NCI-H187 (cell line): ENCODE measurements at places on chromosomes 7 and 10.

DNA sequence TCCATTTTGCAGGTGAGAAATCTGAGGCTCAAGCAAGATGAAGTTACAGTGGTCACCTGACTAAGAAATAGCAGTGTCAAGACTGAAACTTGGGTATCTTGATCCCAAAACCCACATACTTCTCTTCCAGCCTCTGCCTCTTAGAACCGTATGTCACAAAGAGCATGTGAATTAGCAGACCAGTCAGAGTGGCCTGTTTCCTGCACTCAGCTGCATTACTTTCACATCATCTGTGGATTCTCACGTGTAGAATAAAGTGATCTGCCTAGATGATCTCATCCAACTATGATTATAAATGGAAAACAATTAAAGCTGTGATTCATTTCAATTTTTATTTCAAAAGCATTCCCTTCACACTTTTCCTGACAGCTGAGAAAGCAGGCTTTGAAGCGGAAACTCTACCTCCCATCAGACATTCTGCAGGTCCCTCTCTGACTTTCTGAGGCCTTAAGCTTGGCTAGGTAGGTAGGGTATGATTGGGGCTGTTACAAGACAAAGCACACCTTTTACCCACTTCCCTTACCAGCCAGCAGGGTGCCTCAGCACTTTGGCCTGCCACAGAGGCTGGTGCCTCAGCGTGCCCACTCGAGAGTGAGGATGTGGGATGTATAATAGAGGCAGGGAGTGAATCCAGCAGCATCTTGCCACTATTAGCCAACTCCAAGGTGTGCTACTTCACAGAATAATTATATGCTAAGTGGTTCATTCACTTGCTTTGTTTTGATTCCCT lies 70.2 kb upstream of the PDE1C start:
- DNase-seq, result peak; percentile 31

GRCh38 chr10:63866075-63866746 lies 345.0 kb downstream of the REEP3 start:
- DNase-seq, result no peak

DNA sequence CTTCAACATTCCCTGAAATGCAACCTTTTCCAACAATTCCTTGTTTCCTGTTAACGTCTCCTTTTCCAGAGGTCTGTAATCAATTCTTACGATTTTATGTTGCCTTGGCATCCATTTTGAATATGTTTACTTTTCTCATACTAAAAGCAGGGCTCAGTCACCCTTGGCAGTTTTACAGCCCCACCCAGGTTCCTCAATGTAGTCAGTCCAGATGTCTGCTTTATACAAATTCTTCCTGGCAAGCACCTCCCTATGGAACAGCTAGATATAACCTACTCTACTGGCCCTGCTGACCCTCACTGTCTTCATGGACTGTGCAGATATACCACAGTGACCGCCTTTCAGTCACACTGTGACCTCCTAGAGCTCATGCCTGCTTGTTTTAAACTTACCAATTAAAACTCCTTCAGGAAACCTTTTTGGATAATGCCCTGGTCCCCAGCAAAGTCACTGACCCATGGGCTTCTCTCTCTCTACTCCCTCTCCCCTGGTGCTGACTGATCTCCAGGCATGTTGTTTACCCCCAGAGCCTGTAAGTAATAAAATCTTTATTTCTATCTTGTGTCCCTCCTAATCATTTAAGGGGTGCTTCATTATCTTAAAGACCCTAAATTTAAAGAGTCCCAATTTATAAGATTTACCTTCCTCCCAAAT lies 147.1 kb upstream of the STEAP1 start:
- no peak for DNase-seq

- no peak for DNase-seq
Measured at GRCh38 chr7:2115760-2116447, 116.8 kb downstream of the MAD1L1 start.

DNA sequence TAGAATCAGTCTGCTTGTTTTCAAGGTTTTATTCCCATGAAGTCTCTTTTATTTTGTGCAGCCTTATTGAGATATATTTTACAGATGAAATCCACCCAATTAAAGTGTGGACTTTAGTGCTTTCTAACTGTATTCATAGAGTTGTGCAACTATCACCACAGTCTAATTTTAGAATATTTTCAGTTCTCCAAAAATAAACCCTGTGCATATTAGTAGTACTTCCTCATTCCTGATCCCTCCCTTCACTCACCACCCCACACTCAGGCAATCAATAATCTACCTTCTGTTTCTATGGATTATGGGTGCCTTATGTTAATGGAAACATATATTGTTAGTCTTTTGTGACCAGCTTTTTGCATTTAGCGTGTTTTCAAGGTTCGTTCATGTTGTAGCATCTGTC lies 185.7 kb upstream of the TMEM72 start:
- DNase-seq, result no peak

- no peak for DNase-seq
Measured at GRCh38 chr7:117021986-117022385, 68.7 kb downstream of the ST7 start.

- no peak for DNase-seq
Measured at GRCh38 chr7:90622670-90623069, 26.5 kb downstream of the CDK14 start.

DNA sequence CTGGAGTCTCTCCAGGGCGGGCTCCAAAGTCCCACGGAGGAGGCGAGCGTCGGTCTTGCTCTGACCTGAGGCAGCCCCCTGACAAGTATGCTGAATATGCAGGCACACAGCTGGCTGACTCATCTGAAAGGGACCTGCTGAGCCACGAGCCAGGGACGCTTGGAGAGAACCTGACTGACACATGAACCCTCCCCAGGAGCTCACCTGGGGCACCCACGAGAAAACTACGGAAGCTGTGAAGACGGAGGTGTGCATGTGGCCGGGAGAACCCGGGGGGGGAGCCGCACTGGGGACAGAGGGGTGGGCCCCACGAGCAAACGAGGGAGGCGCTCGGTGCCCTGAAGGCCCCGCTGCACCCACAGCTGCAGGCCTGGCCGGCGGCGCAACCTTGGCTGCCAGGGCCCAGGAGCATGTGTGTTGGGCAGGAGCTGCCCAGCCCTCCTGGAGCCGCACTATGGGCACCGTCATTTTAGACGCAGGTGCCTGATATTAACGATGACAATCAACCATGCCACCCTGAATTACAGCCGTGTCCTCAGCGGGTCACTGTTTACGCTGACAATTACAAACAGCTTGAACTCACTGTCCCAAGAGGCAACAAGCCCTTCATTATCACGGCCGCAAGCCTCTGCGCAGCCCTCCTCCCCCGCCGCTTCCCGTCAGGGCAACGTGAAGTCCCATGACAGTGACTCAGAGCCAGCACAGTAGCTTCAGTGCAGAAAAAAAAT lies 64.7 kb downstream of the DIP2C start:
- DNase-seq, result no peak

- DNase-seq, result no peak
Measured at GRCh38 chr7:148782757-148783456, 84.2 kb downstream of the CUL1 start.

- no peak for DNase-seq
Measured at GRCh38 chr10:97086530-97086929, 99.2 kb downstream of the SLIT1 start.

- DNase-seq, result no peak
Measured at GRCh38 chr7:20172736-20173334, 44.3 kb downstream of the MACC1 start.

- DNase-seq, result no peak
Measured at GRCh38 chr10:73717556-73717955, 19.6 kb upstream of the AGAP5 start.

GRCh38 chr7:16914771-16915170 lies 33.0 kb upstream of the AGR3 start:
- DNase-seq, result no peak

- DNase-seq, result no peak
Measured at GRCh38 chr7:64893401-64893800, 9.7 kb upstream of the ZNF273 start.

GRCh38 chr10:18523025-18523424 lies 128.4 kb downstream of the NSUN6 start:
- DNase-seq, result no peak

DNA sequence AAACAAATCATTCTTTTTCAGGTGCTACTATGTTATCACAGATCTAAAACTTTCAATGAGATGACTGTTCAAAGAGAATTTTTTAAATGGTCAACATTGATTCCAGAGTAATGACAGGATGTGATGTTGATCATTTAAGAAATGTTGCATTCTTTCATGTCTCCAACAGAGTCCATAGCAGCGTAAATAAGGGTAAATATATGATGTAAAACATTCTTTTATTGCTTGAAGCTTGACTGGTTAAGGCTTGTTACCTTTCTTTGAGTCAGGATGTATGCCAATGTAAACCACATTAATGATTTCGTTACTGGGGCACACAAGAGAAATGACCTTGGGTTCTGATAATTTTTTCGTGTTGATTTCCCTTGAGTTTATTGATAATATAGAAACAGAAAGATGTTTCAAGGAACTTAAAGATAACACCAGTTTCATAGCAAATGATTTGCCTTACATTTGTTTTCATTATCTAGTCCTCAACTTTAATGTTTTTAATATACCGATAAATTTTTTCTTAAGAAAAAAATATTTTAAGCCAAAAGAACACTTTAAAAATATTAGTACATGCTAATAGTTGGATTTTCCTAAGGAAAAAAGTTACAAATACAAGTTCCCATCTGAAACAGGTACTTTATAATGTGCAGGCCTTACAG lies 3.5 kb downstream of the STK17A start:
- DNase-seq, result no peak

- DNase-seq, result no peak
Measured at GRCh38 chr7:96781919-96782318, 72.3 kb upstream of the SEM1 start.

DNA sequence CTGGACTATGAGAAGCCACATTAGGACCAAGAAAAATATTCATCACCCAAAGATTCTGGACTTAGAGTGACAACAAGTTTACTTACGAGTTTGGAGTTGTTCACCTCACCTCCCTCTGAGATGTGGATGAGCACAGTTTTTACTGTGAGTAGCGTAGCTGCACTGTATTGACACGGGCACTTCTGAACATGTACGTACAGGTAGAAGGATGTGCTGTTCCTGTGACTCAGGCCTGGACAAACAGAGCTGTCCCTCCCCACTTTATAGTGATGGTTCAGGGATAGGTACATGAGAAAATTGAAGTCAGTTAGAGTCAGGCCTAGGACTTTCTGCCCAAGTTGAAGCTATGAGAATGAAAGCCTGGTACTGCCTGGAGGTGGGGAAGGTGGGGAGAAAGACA lies 80.9 kb upstream of the DYNC1I1 start:
- DNase-seq, result no peak

DNA sequence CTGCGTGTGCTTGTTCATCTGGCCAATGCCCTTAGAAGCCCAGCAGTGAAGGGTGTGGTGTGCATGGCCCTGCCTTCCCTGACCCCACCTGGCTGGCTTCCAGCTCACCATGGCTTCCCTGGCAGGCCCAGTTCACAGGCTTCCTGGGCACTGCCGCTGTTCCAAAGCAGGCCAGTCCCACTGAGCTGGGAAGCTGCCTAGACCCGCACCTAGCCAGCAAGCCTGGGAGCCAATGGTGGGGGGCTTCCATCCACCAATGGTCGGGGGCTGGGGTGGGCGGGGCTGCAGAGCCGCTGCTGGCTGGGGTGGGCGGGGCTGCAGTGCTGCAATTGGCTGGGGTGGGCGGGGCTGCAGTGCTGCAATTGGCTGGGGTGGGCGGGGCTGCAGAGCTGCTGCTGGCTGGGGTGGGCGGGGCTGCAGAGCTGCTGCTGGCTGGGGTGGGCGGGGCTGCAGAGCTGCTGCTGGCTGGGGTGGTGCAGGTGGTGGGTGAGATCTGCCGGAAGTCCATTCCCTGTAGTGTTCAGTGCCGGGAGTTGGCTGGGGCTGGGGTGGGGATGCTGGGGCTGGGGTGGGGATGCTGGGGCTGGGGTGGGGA lies 12.4 kb downstream of the CALY start:
- peak; percentile 21 for DNase-seq

GRCh38 chr10:1050554-1050953 lies 1.6 kb upstream of the IDI1 start:
- DNase-seq, result no peak

DNA sequence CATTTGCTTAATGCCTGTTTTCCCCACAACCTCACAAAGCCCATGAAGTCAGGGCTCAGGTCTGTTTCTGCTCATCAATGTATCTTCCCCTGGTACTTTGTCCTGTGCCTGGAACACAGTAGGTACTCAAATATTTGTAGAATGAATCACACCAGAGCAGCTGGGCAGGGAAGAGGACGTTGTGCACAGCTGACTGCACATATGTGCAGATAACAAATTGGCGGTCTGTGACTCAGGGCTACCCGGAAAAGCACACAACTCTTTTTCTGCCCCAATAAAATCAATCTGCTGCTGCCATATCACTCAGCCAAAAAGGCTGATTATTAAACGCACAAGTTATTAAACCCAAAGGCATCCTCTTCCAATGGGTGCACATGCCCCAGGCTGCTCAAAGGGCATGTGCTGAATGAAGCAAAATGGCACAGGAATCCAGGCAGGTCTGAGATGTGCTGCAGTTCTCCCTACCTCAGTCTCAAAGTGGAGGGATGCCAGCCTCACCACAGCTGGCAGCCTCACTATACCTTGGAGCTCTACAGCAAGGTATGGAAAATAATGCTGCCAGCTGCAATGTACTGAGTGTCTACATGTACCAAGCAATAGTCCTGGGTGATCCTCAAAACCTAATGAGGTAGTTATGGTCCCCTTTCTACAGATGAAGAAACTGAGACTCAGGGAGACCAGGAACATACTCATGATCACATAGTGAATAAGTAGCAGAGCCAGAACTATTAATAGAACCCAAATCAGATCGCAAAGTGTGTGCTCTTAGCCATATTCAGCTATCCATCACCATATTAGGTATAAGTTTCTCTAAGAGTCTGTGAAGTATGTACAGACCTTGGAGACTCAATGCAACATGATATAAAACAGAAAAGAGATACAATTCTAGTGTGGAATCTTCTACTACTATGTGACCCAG lies 43.4 kb downstream of the SORBS1 start:
- no peak for DNase-seq

DNA sequence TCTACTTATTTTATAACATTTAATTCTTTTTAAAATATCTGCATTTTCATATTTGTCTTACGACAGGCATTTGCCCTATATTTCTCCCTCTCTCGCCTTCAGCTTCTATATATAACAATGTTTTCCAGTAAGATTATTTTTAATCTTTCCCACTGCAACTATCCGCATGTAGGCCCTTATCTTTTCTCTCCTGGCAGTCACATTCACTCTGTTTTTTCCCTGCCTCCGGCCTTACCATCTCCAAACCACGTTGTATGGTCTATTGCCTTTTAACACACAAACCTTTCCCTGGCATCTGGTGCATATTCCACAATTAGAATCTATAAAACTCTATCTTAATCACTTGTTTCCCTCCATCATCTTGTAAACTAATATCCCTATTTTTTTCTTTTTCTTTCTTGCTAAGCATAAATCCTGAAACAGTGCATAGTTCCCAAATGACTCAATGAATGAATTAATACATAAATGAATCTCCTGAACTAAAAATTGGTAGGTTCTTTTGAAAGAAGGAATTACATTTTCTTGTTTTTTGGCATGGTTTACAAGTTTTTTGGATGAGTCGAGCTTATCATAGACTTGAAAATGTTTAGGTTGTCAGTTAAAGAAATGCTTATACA lies 173.2 kb downstream of the SEMA3A start:
- no peak for DNase-seq
